Brain microvascular endothelial cell (primary cell): ENCODE measurements at places on chromosomes 16 and 17.

GRCh38 chr16:2473446-2473926 lies 1.4 kb upstream of the TBC1D24 start:
- DNase-seq, result no peak

DNA sequence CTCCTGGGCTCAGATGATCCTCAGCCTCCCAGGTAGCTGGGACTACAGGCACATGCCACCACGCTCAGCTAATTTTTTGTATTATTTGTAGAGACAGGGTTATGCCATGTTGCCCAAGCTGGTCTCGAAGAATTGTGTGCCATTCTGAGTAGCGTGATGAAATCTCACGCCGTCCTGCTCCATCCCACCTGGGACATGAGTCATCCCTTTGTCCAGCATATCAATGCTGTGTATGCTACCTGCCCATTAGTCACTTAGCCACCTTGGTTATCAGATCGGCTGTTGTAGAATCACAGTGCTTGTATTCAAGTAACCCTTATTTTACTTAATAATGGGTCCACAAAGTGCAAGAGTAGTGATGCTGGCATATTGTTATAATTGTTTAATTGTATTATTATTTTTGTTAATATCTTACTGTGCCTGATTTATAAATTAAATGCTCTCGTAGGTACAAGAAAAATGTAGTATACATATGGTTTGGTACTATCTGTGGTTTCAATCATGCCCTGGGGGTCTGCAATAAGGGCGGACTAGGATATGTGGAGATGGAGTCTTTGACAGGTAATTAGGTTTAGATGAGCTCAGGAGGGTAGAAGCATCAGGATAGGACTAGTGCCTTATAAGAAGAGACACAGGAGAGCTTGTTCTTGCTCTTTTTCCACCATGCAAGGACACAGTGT lies 26.6 kb upstream of the SLC13A2 start:
- no peak for DNase-seq

DNA sequence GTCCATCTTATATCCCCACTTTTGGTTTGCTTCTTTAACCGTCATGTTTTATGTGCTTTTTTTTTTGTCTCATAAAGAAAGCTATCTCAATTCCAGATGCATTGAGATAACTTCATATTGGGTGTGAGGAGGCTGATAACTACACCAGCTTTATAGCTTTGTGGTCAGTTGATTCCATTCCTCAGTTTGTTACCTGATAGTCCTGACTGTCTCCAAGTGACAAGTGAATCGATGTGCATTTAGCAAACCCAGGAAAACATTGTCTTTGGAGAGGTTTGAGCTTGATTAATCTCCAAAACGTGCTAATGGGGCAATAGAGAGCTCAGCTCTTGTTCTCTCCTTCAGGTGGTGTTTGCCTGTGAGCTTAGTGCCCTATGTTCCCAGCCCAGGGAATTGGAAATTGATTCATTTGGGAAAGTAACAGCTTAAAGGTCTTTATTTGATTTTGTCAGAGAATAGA lies 22.7 kb downstream of the HS3ST3B1 start:
- DNase-seq, result no peak

DNA sequence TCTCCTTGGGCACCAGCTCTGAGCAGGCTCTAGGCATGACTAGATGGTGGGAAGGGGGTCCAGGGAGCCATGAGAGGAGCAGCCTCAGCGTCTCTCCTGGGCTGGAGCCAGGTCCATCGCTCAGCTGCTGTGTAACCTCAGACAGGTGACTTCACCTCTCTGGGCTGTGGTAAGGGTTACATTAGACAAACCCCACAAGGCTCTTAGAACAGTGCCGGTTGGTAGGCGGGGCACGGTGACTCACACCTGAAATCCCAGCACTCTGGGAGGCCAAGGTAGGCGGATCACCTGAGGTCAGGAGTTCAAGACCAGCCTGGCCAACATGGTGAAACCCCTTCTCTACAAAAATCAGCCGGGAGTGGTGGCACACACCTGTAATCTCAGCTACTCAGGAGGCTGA lies 18.1 kb upstream of the NPTX1 start:
- DNase-seq, result no peak

GRCh38 chr17:17666111-17666714 lies 15.0 kb upstream of the RAI1 start:
- peak; percentile 63 for DNase-seq

DNA sequence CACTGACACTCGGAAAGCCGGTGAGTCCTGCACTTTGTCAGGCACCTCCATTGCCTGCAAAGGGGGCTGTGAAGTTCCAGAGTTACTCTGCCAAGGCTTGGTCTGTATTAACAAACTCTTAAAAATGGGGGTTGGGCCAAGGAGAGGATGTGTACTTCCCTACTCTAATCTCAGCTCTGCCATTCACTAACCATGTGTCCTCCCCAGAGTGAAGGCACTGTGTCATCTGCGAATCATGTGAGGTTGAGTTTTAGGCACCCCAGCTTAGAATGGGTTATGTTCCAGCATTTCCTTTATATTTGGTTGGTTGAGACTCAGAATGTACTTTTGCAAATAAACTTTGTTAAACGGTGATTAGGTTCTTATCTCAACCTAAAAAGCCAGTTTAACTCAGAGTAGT lies 24.9 kb downstream of the ERCC4 start:
- no peak for DNase-seq

DNA sequence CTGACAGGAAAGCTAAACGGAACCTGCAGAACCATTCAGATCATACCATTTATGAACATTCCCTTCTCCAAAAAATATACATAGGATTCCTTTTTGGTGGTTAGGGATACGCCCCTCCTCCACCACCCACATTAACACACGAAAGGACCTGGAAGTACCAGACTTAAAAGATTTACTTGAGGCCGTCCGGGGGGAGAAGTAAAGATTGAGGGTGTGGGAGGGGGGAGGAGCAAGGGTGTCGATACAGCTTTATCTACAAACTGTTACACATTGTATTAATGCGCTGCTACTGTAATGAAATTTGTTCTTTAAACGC lies 537 bp downstream of the PALB2 start:
- no peak for DNase-seq

GRCh38 chr16:83403761-83404160 lies 404.0 kb upstream of the HSBP1 start:
- no peak for DNase-seq

- no peak for DNase-seq
Observed at GRCh38 chr17:8629371-8630226, 926 bp downstream of the MYH10 start.

DNA sequence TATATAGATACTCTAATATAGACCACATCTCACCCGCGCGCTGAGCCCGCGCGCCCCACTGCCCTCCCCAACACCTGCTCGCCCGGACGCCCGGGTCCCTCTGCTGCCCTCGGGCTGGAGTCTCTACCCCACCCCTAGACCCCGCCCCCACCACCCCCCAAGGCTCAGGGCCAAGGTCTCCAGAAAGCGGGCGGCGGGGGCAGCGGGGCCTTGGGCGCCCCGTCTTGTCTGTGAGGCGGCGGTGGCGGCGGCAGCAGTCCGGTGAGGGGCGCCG lies 2.6 kb downstream of the HES7 start:
- DNase-seq, result no peak

DNA sequence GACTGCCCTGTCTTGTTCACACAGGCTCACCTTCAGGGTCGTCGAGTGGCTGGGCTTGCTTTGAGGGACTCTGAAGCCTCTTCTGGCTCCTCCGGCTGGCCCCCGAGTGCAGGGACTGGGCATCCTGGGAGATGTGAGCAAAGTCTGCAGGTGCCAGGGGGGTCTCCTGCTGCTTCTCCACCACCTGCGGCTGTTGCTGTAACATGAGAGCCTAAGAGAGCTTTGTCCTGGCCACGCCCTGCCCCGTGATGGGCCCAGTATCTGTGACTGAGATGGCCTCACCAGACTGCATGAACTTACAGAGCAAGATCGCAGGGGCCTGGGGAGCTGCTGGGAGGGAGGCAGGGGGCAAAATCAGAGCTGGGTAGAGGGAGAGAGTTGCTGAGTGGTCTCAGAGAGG lies 12.5 kb downstream of the ERN2 start:
- no peak for DNase-seq

DNA sequence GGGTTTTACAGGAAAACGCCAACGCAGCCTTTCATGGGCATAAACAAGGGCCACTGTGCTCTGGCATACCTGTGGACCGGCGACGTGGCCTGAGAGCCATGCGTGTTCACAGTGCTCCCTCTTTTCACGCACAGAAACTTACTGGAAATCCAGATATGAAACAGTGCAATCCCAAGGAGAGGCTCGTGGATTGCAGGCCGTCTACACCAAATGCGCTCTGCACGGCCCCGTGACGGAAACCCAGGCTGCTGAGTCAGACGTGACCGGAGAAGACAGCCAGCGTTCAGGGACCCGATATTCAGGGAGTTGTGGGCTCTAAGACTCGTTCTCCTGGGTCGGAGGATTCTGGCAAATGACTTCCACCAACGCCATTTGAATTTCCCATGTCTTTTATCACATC lies 129.2 kb downstream of the FOXL1 start:
- no peak for DNase-seq

DNA sequence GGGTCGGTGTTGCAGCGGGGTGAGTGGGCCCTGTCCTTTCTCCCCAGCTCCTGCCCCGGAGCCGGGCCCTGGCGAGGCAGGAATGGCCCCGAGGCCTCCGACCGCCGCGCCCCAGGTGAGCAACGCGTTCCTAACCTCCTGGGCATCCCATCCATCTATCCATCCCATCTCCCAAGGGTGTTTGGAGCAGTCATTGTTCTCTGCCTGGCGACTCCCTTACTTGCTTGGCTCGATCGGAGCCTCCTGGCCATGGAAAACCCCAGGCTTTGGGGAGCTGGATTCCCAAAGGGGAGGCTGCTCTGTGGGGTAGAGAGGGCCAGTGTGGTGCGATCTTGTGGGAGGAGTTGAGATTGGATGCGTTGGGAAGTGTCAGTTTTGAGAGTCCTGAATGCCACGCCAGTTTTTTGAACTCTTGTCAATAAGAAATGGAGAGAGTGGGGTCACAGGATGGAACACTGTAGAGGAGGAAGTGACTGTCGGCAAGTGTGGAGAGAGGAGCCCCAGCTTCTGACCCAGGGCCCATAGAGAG lies 684 bp downstream of the ZFP90 start:
- no peak for DNase-seq

- DNase-seq, result no peak
Observed at GRCh38 chr17:15900871-15901270, 44.1 kb upstream of the ADORA2B start.

DNA sequence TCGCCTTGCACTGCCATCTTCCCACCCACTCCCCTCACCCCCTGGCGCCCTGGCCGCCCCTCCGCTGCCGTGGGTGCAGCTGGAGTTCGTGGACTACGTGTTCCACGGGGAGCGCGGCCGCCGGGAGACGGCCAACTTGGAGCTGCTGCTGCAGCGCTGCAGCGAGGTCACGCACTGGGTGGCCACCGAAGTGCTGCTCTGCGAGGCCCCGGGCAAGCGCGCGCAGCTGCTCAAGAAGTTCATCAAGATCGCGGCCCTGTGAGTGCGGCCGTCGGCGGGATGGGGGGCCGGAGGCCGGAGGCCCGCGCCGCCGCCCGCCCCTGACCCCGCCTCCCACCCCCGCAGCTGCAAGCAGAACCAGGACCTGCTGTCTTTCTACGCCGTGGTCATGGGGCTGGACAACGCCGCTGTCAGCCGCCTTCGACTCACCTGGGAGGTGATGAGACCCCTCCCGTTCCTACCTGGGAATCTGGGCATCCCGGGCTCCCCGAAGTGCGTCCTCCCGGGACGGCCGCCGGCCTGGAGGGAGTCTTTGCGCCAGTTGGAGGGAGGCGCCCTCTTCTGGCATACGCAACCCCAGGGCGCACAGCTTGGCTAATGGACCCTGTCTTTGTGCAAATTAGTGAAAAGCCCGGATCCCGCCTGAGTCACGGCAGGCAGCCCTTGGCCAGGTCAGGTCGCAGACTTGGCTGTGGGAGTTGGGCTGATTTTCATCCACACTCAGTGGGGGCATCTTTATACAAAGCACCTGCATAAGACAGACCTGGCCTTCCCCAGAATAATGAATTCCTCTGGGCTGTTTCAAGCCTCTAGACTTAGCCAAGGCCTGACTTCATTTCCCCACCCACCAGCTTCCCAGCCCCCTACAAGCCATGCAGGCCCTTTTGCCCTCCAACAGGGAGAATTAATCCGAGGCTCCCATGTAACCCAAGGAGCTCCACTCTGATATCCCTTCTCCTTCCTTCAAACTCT lies 14.3 kb downstream of the RAPGEFL1 start:
- peak; percentile 68 for DNase-seq

GRCh38 chr16:2752850-2753732 lies 653 bp downstream of the SRRM2 start:
- DNase-seq, result peak; percentile 41

DNA sequence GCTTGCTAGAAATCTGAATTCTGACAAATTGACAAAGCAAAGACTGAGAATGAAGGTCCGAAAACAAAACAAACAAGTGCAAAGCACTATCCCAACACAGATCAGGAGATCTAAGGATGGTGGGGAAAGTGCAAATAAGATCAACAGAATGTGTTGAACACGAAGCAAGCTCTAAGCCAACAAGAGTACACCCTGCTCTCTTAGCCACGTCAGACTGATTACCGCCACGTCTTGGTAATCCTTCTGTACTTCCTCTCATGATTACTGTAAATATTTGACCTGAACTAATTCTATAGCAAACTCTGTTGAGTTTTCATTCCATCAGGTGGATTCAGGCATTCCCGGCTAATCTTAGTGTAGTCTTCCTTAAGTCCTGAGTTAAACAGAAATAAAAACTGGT lies 34.3 kb upstream of the ERCC4 start:
- no peak for DNase-seq

- no peak for DNase-seq
Observed at GRCh38 chr16:89052890-89053724, 40.5 kb upstream of the ACSF3 start.

GRCh38 chr17:68103148-68103547 lies 67.6 kb downstream of the KPNA2 start:
- no peak for DNase-seq

GRCh38 chr17:15917438-15918027 lies 27.4 kb upstream of the ADORA2B start:
- DNase-seq, result no peak

GRCh38 chr17:58630883-58631522 lies 60.8 kb downstream of the TEX14 start:
- DNase-seq, result peak; percentile 73

GRCh38 chr16:73433731-73434307 lies 385.9 kb upstream of the ZFHX3 start:
- no peak for DNase-seq

DNA sequence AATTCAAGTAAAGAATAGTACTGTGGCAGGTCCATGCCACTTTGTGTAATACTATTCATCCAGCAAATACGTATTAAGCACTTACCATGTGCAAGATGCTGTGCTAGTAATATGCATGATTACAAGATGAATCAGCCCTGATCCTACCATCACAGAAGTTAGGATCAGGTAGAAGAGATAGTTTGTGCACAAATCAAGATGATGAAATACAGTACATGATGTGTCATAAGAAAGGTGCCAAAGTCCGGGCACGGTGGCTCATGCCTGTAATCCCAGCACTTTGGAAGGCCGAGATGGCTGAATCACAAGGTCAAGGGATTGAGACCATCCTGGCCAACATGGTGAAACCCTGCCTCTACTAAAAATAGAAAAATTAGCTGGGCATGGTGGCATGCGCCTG lies 10.9 kb downstream of the COG4 start:
- DNase-seq, result no peak

- DNase-seq, result no peak
Observed at GRCh38 chr17:10579270-10579669, 29.8 kb upstream of the MYH2 start.

- peak; percentile 65 for DNase-seq
Observed at GRCh38 chr17:41784207-41784744, 2.2 kb downstream of the JUP start.

GRCh38 chr17:82065193-82065637 lies 389 bp downstream of the DUS1L start:
- DNase-seq, result no peak
